ENCODE measurements at places on chromosomes 5 and 9.

DNA sequence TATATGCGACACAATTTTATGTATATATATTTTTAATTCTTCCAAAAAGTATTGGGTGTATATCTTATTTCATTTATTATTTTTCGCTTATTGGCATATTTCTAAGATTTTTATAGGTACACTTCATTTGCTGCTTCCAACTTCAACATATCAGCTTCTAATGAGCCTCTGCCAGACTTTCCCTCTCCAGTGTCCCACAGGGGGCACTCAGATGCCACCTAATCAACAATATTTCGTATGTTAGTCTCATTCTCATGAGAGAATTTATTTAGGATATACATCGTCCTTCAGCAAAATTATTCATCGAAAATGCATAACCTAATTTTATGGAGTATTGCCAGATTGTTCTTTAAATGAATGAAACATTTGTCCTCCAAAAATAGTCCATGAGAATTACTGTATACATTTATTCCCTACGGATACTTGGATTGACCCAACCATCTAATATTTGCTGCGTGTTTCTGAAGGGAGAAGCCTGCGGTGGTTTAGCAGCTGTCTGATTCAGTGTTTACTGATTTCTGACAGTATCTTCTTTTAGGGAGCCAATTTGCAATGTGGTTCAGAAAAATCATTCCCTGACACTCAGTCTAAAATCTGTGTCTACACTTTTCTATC, 100.6 kb upstream of the SELENOP start:
- DNase-seq: peak; percentile 67

DNA sequence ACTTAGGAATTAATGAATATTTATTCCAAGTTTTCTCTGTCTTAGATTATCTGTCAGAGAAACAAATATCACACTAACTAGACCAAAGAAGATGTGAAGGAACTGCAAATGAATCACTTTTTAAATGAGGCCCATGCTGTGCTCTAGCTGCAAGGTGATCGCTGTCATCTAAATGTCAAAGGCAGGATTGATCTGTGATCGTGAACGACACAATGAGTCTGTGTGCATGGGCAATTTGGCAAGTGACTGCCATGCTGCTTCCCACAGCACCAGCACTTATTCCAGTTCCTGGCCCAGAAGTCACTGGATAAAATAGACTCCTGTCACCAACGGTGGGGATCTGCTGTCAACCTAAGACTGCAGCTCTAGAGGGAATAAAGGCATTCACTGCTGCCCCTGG, 141.2 kb downstream of the TRIM36 start:
- DNase-seq: no peak

DNA sequence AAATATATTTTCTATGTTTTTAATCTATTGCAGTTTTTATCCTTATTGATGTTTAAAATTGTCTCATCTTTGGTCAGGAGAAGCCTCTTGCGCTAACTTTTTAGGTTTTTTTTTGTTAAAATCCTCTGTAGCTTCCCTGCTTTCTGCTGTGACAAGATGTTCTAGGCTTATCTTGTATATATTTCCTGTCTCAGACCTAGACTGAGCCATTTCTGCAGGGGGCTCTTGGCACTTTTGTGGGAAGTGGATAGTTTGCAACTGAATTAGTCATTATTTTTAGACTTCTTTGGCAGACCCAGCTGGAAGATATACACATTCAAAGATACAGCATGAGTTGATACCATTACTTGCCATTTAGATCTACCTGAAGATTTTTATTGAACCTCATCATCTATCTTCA, 28.8 kb downstream of the TCERG1 start:
- no peak for DNase-seq

DNA sequence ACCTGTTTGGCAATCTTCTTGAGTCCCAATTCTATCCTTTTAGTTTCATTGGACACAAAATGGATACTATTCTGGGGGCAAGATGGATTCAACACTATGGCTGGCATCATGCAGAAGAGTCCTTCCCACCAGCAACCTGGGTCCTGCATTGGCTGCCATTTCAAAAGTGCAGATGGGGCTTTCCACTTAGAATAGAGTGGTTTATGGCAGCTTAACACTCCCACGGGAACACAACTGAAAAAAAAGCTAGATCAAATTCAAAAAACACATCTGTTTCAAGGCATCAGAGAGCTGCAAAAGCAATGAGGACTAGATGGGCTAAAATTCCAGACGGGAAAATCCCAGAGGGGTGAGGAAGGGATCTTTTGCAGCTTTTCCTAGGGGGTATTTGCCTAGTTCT, 11.2 kb upstream of the HMHB1 start:
- DNase-seq: no peak

- DNase-seq: no peak
Observed at GRCh38 chr9:104882086-104882485, 45.9 kb downstream of the ABCA1 start.

GRCh38 chr9:6917162-6917561, 159.4 kb downstream of the KDM4C start:
- no peak for DNase-seq
